ENCODE measurements at places on chromosomes 4 and X.

- no peak for DNase-seq
Measured at GRCh38 chr4:8052160-8052691, 106.4 kb downstream of the ABLIM2 start.

DNA sequence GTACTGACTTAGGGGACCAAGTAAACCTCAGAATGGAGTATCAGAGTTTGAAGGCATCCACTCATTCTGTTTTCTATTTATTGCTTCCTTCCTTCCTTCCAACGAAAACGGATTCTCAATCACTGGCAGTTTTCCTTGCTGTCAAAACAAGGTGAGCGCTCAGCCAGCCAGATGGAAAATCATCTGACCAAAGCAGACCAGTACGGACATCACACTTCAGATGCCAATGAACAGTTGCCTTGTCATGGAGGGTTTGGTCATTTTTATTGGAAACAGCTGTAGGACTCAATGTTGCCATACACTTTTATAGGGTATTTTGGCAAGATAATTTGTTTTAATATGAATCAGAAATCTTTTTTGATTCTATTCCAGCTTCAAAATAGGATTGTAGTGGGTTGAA, 16.6 kb downstream of the GEMIN8 start:
- no peak for DNase-seq

GRCh38 chr4:133623847-133624246, 474.8 kb downstream of the PCDH10 start:
- no peak for DNase-seq

GRCh38 chr4:86019906-86020305, 339.9 kb downstream of the MAPK10 start:
- no peak for DNase-seq

GRCh38 chr4:189200353-189200752, 740.3 kb upstream of the FRG1 start:
- DNase-seq: no peak

GRCh38 chr4:66357316-66357715, 687.0 kb upstream of the EPHA5 start:
- DNase-seq: no peak

GRCh38 chr4:92184566-92184965, 119.2 kb upstream of the GRID2 start:
- DNase-seq: no peak

DNA sequence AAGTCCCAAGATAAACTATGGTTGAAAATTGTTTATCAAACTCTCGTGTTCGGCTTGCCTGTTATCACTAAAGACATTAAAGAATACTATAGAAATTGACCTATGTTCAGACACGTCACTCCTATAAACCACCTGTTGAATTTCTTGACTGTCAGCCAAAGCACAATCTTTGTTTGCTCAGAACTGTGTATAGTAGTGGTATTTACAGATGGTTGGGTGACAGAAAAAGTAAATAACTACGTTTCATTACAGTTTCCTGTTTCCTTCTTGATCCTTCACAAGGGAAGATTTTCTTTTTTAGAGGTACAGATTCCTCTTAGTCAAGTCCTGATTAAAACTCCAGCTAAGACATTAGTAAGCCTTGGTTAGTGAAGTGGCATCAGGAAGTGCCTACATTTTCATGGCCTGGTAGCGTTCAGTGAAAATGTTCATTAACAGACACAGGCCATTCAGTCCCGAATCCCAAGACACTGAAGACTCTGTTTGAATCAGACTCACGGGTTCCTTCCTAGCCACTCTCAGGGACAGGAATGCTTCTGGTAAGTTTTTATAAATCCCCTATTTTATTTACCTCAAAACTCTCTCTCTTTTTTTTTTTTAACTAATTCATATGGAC, at the start of gene SMIM31:
Gene SMIM31, plus strand, starts transcription at position 259 of the 616 bp plus-strand sequence. CDS start 16,313 bp downstream, outside the sequence.
- no peak for DNase-seq

GRCh38 chr4:4868040-4868757, 8.7 kb downstream of the MSX1 start:
- no peak for DNase-seq

GRCh38 chr4:40990236-40990898, 224.0 kb downstream of the APBB2 start:
- no peak for DNase-seq

- DNase-seq: no peak
Measured at GRCh38 chr4:100257567-100257966, 67.3 kb upstream of the DDIT4L start.

GRCh38 chr4:32206756-32207155, 1486.6 kb downstream of the PCDH7 start:
- no peak for DNase-seq

GRCh38 chr4:1754336-1754735, 33.0 kb downstream of the TACC3 start:
- DNase-seq: no peak

DNA sequence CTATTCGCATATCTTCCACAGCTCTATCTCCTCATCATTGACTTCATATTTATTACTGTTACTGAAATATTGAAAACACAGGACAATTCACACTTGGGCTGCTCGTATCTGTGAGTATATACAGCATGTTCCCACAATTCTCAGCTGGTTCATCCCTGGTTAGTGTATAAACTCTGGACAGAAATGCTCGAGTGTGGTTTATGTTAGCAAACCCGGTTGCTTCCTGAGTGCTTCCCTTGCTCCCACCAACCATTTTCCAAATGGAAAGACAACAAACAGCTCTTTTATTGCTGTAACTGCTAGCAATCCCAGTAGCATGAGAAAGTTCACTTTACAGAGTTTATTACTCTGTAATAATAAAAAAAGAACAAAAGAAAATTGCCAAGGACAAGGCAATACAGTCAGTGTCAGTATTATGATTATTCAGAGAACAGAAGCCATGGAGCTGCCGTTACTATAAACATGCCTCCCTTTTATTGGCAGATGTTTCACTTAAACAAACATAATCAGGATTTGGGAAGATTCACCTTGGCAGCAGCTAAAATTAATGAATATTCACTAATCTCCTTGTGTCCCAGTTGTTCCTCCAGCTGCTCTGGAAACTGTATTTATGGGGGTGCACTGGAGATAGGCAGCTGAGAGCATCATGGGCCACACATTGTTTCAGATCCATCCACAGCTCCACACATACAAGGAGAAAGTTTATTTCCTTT, 134.1 kb upstream of the GUCY1A1 start:
- DNase-seq: no peak

GRCh38 chrX:20767346-20767745, 500.6 kb upstream of the RPS6KA3 start:
- DNase-seq: no peak

DNA sequence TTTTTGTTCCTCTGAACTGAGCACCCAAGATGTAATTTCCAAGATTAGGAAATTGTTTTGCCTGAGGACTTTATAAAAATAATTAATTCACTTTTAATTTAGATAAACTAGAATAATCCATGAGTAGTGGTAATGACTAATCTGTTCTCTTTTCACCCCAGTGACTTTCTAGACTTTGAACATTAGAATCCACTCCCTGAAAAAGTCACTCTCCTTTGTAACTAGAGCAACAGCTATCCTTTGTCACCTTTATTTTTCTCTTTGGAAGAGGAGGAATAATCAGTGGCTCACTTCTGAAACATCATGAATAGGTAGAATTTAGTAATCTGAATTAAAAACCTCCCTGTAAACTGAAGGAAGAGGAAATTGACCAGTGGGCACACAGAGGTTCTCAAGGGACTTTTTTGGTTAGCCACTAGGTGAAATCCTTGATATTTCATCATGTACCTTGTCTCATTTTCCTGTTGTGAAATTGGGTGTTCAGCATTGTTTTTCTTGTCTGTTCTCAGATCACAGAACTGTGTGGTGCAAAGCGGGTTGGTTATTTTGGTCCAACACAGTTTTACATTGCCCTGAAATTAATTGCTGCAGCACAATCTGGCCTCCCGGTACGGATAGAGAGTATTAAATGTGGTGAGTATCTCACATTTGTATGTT, 59.4 kb downstream of the REPS2 start:
- no peak for DNase-seq

- no peak for DNase-seq
Measured at GRCh38 chr4:20428436-20429160, 176.9 kb downstream of the SLIT2 start.

GRCh38 chr4:56630876-56631666, 50.0 kb downstream of the HOPX start:
- DNase-seq: no peak

- DNase-seq: no peak
Measured at GRCh38 chr4:75065909-75066308, 133.0 kb downstream of the PARM1 start.

DNA sequence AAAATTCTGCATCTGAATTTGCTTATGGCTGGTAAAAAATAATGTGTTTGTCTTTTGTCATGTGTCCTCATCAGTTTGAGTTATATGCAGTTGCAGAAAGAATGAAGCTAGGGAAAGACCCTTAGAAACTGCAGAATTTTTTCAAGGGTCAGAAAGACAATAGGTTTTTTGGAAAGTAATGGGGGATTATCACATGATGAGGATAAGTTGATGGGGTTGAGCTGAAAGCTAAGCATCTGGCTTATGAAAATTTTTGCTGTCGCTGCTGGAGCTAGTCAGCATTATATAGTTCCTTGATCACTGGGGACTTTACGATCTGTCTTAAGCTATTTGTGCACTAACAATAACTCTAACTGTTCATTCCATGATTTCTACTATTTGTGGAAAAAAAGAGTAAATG, 331.7 kb downstream of the PPARGC1A start:
- no peak for DNase-seq

GRCh38 chrX:149510386-149510785, 5.3 kb upstream of the IDS start:
- no peak for DNase-seq

DNA sequence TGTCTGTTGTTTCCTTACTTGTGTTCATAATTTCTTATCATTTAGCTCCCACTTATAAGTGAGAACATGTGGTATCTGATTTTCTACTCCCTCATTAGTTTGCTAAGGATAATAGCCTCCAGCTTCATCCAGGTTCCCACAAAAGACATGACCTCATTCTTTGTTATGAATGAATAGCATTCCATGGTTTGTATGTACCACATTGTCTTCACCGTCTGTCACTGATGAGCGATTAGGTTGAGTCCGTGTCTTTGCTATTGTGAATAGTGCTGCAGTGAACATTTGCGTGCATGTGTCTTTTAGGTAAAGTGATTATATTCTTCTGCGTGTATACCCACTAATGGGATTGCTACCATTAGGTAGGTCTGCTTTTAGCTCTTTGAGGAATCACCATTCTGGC, 624.3 kb upstream of the EPHA5 start:
- DNase-seq: no peak

GRCh38 chrX:85215946-85216345, 27.6 kb downstream of the SATL1 start:
- no peak for DNase-seq

- no peak for DNase-seq
Measured at GRCh38 chr4:10161146-10161545, 44.5 kb upstream of the WDR1 start.

GRCh38 chr4:74258963-74259362, 49.3 kb upstream of the EPGN start:
- no peak for DNase-seq

GRCh38 chr4:134650461-134650860, 448.9 kb upstream of the PABPC4L start:
- no peak for DNase-seq

DNA sequence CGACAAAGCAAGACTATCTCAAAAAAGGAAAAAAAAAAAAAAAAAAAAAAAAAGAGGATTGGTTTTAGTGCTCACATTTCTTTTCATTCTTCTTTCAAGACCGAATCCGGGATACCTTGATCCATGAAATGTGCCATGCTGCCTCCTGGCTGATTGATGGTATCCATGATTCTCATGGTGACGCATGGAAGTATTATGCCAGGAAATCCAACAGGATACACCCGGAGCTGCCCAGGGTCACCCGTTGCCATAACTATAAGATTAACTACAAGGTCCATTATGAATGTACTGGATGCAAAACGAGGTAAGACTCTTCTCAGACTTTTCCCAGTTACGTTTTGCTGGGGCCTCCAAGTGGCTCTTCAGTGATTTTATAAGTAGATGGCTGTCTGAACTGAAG, 6.1 kb downstream of the CXCR3 start:
- DNase-seq: no peak

DNA sequence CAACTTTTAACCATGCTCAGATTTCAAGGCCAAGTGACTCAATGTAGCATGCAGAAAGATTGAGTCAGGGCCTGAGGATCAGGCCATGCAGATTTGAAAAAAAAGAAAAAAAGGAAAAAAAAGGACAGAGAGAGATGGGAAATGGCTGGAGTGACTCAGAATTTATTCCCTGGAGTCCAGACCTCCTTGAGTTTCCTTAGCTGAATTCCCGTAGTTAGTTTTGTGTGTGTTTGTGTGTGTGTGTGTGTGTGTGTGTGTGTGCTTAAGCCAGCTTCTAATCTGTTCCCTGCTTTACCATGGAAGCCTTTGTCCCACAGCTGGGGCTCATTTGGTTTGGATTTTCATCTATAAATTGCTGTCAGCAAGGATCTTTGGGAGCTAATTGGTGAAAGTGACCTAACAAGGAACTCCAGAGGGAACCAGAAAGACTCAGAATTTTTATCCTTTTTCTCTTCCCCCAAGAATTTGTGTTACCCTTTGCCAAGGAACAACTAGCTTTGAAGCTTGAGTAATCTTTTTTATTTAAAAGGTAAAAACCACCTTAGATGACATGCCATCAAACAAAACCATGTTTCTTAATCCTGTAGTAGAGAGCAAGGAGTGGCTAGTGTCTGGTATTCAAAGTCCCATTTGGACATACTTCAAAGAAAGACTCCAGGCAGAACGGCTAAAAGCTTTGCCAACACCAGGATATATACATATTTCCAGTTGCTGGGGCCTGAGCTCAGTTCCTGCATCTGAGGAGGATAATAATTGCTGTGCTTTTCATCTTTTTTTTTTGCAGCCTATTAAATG, 109.0 kb upstream of the DDIT4L start:
- DNase-seq: no peak

- peak; percentile 45 for DNase-seq
Measured at GRCh38 chrX:56233100-56233499, 944 bp downstream of the KLF8 start.

DNA sequence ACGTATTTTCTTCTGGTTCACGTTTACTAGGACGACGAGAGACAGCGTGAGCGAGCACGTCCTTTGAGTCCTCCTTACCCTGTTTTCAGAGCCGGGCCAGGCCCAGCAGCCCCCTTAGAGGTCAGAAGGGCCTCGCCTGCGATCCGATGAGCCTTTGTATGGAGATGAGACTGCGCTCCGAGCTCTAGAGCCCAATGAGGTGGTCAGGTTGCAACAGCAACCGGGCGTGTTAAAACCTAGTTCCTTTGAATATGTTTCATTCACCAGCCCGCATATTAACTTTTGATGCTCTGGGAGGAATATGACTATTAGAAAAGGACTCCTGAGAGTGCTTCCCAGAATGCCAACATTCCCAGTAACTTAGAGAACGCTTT, 55.6 kb upstream of the TADA2B start:
- no peak for DNase-seq

- no peak for DNase-seq
Measured at GRCh38 chr4:8051644-8052043, 107.0 kb downstream of the ABLIM2 start.

DNA sequence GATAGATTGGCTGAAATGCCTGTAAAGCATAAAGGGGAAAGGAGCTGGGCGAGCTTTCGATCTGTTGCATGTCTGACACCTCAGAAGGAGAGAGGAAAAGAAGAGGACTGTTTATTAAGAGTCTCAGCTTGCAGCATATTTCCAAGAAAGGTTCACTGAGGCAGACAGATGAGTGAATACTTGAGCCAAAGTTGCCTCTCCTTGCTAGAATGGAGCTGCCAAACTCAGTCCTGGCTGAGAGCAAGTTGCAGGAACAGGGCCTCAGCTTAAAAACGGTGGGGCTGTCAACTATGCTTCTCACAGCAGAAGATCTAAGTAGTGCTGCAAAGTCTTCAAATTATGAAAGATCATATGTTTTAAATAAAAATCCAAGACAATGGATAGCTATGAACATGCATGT, 707.5 kb downstream of the PCDH7 start:
- no peak for DNase-seq

GRCh38 chr4:33073811-33074210, 2353.6 kb downstream of the PCDH7 start:
- DNase-seq: no peak

Data from activated CD8-positive, alpha-beta memory T cell treated with anti-CD3 and anti-CD28 coated beads, Interleukin-2, amount 50 U/mL, for 48 hours (primary cell).